ENCODE measurements at places on chromosomes 1 and 21. TPM values are rescaled to one million over a fixed set of nuclear protein-coding genes. Genes with fewer than 3 reads are reported as not detected.

GRCh38 chr1:6904476-6905170 lies 119.4 kb downstream of the CAMTA1 start:
- DNase-seq: no peak

DNA sequence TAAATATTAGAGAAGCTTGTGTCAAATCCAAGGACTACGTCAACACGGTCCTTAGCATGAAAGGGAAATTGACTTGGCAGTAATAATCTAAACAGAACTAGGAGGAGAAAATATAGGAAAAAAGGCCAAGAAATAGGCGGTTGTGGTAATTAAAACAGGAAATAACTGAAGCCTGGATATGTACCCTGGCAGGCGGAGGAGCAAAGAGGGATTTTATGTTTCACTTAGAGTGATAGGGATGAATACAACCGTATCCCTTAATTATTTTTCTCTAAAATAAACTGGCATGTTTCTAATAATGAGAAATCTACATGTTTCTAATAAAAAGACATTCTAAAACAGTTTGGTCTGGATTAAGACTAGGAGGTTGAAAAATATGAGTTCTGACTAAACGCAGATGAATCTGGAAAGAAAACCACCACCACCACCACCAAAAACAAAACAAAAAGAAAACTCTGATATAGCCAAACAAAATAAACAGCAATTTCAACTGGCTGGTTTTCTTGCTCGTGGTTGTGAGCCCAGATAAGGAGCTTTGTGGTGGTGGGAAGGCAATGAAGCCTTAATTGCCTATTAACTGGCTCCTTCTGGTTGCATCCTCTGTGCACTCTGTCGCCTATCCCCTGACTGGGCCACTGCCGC lies 334.2 kb upstream of the SNX7 start:
- no peak for DNase-seq

GPA33 gene
- 438 TPM for total RNA-seq

COL6A2 gene
- 190 TPM for total RNA-seq

DNA sequence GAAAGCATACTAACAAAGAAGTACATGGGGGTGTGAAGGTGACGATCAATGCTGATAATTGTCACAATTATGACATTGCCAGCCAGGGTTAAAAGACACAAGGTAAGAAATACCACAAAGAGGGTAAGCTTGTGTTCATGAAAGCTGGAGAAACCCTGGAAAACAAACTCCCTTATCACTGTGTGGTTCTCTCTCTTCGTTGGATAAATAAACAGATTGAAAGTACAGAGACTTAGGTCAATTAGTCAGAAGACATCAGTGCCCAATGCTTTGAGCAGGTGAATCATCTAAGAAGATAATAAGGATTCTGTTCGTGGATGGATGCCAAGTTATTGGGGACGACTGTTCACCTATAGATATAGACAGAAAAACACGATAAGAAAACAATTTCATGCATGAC lies 22.4 kb upstream of the FCER1A start:
- DNase-seq: no peak

DNA sequence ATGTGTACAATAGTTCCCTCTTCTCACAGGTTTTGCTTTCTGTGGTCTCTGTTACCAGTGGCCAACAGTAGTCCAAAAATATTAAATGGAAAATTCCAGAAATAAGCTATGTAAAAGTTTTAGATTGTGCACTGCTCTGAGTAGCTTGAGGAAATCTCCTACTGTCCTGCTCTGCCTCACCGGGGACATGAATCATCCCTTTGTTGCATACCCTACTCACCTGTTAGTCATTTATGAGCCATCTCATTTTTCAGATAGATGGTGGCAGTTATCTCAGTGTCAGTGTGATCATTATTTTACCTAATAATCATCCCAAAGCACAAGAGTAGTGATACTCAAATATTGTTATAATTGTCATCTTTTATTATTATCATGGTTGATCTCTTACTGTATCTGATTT lies 688.1 kb downstream of the PLA2G4A start:
- no peak for DNase-seq

PRDM16 gene
- total RNA-seq: 0.79 TPM

BMP8B gene
- 4.9 TPM for total RNA-seq

CDC42SE1 gene
- total RNA-seq: 66.8 TPM

SPRR2A gene
- total RNA-seq: not detected

DNA sequence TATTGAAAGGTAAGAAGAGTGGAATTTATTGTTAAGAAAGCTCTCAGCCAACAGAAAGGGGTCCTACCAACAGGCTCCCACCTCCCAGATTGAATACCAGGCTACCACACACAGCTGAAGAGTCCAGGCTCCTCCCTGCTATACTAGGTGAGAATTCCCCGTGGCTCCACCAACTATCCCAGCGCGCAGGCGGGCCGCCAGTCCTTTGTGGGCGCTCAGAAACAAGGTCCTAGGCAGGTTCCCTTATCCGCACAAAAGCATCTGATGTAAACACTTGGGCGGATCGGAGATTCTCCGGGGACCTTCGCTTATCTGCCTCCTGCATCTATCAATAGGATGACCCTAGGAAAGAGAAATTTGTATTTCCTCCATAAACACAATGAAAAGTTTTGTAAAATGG lies 423.9 kb upstream of the ADGRL4 start:
- DNase-seq: no peak

DNA sequence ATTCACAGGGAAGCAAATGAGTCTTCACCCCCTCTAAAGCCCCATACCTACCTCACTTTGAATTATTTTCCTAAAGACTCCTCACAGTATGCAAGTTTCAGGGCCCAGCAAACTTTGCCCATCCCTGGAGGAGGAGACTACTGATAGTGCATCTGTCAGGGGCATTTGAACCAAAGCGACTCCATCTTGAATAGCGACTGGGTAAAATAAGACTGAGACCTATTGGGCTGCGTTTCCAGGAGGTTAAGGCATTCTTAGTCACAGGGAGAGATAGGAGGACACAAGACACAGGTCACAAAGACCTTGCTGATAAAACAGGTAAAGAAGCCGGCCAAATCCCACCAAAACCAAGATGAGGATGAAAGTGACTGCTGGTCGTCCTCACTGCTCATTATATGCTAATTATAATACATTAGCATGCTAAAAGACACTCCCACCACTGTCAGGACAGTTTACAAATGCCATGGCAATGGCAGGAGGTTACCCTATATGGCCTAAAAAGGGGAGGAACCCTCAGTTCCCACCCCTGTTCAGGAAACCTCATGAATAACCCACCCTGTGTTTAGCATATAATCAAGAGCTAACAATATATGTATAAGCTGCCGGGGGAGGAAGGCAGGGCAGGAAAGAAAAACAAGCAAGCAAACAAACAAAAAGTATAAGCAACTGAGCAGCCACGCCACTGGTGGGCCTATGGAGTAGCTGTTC lies 3.3 kb upstream of the PKNOX1 start:
- DNase-seq: no peak

GRCh38 chr1:47403321-47403910 lies 12.7 kb upstream of the FOXE3 start:
- no peak for DNase-seq

ZNF593OS gene
- not detected for total RNA-seq

NFASC gene
- 12.1 TPM for total RNA-seq

SPATA21 gene
- total RNA-seq: not detected

MX2 gene
- 2.5 TPM for total RNA-seq

DNA sequence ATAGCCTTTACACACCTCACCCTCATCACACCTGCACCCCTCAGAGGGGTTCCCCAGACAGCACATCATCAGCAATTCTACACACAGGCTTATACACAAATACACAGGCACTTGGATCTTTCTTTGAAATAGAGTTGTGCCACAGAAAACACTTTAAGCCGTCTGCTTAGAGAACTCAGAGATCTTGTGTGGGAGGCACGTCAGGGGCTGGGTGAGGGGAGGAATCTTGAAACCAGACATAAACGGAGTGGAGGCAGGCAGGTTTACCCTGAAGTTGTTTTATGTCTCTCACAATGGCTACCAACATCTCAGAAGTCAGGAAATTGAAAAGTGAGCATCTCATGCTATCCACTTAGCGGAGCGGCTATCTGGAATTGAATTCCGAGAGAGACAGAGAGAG lies 151.9 kb upstream of the GJB5 start:
- DNase-seq: no peak

PAPPA2 gene
- total RNA-seq: 3.1 TPM

GRCh38 chr1:147223740-147224615 lies 1.2 kb downstream of the FMO5 start:
- DNase-seq: no peak

- DNase-seq: no peak
Observed at GRCh38 chr1:174883409-174883808, 116.3 kb upstream of the CACYBP start.

NID1 gene
- 25.5 TPM for total RNA-seq

LMOD1 gene
- total RNA-seq: 7.6 TPM

DNA sequence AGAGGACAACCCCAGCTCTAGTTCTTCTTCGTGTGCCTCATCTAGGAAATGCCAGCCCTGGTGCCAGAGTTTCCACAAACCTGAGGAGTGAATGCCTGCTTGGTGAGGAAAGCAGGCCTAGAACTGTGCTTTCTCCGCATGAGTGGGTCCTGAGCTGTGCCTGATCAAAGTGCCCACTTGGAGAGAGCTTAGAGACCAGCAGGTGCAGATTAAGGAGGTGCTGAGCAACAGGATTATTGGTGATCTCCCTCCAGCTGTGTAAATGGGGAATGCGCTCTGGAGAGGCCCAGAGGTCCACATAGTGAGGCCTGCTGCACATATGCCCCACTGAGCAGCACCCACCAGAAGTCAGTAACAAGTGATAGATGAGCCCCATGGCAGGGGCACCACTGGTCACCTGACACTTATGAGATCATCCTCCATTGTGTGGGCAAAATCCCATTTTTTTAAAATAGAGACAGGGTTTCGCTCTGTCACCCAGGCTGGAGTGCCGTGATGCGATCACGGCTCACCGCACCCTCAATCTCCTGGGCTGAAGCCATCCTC lies 127.2 kb upstream of the ZC3H12A start:
- no peak for DNase-seq

CCDC181 gene
- not detected for total RNA-seq

DNA sequence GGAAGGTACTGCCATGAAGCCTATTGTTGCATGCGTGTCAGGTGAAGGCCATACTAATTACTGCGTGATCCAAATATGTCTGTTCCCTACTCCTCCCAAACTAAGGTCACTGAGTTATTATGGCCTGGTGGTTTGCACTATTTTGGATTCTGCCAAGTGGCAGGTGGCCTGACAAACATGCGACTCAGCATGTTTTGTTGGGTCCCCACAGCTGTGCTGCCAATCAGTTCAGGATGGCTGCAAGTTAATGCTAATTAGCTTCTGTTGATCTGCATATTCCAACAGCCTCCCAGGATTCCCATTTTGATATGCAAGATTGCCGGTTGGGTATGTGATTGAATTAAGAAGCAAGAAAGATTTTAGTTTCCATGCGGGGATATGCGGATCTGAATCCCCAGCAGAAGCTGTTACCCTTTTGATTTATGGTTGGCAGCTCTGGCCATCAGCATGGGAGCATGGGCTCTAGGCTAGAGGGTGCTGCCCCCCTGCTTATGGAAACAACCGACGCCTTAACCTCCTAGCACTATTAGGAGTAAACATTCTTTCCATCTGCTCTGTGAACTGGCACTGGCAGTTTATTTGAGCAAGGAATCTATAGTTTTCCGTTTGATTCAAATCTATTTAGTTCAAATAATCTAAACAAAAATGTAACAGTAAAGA lies 429.8 kb upstream of the C1orf87 start:
- no peak for DNase-seq

GRCh38 chr1:86530211-86530845 lies 16.6 kb upstream of the CLCA4 start:
- DNase-seq: no peak

OPRD1 gene
- 0.16 TPM for total RNA-seq

SLC50A1 gene
- 102 TPM for total RNA-seq
